ENCODE measurements at places on chromosomes 1 and 21.

DNA sequence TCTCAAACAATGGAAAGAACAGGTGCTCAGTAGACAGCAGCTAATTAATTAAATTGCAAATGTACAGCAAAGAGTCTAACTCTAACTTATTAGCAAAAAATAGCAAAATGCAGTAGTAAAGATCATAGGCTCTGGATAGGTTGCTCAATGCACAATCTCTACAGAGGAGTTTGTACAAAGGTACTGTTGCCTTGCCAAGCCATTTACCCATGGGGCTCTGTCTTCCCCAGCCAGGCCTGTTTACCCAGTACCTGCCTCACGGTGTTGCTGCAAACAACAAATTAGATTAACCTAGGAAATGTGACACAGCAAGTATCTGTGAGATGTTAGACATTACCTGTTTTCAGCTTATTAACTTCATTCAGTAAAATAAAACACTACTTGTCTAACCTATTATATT lies 222.0 kb downstream of the DENND1B start:
- no peak for DNase-seq

- DNase-seq = no peak
These were observed 158.2 kb upstream of the RUNX1 start for GRCh38 chr21:35207322-35207721.

DNA sequence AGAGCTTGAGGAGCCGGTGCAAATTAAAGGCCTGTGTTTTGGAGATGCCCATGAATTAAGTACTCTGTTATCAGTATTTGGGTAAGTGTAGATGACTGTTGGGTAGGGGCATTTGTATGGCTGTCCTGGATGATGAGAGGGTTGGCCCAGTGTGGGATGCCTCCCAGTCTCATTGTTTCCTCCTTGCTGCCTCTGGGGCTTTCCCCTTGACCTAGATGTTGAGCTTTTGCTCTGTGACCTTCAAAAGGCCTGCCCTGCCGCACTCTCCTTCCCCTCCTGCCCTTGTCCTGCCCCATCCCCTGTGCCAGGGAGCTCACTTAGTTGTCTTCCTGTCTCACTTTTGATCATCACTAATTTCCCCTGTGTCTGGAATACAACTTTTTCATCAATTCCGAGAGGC lies 10.0 kb downstream of the GALNT2 start:
- DNase-seq = no peak

- no peak for DNase-seq
These were observed 76.2 kb upstream of the TLR5 start for GRCh38 chr1:223219318-223219635.

DNA sequence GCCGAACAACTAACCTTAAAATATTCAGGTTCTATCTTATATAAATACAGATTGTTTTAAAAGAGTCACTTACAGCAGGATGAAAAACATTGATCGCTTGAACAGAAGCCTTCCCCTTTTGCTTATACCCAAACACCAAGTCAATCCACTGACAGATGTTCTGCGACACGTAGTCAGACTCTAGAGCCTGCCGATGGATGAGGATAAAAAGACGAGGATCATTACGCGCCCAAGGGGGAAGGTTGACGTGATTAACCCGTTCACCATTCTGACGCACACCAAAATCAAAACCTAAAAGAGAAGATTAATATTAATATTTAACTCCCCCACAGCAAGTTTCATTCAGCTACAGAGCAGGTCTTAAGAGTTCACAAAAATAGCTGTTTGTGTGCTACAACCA lies 59.4 kb upstream of the GNG4 start:
- no peak for DNase-seq

DNA sequence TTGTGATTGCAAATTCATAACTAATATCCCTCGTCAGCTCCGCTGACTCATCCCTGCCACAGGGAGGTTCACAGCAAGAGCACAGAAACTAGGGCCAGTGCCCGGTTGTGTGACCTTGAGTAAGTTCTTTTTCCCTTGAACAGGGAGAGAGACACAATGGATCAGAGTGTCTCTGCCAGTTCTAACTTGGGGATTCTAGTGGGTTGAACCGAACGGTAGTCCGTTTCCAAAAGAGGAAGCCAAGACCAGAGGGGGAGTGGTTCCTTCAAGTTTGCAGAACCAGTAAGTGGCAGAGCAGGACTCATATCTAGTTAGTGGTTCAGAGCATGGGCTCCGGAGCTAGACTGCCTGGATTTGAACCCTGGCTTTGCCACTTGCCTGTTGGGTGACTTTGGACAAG lies 4.9 kb upstream of the SHISA4 start:
- DNase-seq = peak; percentile 74

- no peak for DNase-seq
These were observed 73.2 kb downstream of the CD58 start for GRCh38 chr1:116497656-116498055.

DNA sequence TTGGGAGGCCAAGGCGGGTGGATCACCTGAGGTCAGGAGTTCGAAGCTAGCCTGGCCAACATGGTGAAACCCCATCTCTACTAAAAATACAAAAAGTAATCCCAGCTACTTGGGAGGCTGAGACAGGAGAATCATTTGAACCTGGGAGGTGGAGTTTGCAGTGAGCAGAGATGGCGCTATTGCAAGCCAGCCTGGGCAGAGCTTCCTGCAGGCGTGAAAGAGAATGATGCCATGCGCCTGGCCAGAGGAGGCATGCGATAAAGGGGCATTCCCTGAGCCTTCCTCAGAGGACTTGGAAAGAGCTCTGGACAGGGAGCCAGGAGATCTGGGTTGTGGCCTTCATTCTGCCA lies 3.2 kb downstream of the E2F2 start:
- DNase-seq = no peak

DNA sequence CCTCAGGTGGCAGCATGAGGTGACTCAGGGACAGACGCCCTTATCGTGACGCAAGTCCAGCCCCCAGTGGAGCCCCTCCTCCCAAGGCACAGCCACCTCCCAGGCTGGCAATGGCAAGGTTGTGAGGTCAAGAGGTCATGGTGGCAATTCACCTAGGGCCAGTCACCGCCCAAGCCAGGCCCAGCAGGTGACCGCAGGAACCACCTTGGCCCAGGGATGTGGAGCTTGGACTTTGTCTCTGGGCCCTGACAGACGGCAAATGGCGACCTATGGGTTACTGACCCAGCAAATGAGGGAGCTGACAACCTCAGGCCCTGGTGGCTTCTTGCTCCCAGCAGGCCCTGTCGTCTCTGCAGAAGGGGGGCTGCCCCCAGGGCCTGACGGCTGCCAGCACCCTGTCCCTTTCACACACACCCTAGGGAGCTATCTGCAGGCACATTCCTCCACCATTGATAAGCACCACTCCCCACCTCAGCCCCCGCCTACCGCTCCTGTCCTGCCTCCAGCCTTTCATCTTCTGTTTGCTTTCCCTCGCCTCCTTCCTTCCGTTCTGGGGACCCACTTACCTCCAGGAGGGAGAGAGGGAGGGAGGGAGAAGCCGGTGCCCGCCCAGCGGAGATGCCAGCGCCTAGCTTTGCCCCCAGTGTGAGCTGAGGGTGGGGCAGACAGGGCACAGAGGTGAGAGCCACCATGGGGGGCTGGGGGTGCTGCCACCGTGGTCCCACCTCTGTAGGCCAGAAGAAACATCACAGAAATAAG lies 12.1 kb downstream of the EPHA2 start:
- peak; percentile 85 for DNase-seq

DNA sequence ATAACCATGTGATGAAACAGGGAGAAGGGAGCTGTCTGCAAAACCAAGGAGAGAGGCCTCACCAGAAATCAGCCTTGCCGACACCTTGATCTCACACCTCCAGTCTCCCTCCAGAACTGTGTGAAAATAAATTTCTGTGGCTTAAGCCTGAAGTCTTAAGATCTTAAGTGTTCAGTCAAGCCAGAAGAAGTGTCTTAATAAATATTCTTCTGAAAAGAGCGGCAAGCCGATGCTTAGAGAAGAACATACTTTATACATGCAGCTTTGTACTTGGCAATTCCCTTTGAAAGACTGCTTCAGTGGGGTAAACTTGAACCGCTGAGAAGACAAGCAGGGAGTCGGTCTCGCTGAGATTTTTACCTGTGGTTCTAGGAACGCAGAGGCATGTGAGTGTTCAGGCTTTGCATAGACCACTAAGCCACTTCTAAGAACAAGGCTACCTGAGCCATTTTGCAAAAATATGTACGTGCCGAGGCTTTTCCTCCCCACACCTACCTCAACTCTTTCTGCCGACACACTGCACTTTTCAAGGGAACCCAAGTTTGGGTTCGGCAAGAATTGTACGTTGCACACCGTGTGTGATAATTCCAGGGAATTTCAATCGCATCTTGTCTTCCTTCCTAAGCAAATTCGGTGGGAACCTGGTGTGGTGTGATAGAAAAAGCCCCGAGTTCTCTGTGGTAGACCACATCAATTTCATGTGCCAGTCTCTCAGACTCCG lies 3.4 kb downstream of the RUNX1 start:
- no peak for DNase-seq

DNA sequence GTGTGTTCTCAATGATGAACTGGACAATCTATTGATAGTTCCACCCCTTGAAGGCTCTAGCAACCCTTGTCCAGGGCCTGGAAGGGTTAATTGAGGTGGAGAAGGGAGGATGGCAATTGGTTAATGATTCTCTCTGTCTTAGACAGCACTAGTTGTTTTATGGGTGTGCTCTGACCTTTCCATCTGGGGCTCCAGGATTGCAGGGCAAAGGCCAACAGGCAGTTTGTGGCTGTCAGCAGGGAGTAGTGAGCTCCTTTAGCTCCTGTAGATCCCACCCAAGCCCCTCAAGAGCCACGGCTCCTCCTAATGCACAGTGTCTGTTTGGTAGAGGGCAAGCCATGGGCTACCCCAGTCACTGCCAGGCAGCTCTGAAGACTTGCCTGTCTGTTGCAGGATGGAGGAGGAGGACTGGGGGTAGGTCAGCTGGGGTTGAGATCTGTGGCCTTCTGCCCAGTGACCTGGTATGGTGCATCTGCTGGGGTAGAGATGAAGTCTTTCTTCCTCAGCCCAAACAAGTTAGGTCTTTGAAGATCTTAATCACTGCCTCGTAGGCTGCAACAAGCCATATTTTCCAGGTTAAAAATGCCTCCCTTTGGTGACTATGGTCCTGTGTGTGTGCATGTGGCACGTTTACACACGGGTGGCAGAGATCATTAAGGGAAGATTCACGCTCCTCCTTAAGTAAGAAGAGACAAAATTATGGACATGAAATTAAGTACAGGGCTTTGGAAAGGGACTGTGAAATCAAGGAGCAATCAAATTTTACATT lies 7.7 kb downstream of the MROH7 start:
- DNase-seq = no peak

DNA sequence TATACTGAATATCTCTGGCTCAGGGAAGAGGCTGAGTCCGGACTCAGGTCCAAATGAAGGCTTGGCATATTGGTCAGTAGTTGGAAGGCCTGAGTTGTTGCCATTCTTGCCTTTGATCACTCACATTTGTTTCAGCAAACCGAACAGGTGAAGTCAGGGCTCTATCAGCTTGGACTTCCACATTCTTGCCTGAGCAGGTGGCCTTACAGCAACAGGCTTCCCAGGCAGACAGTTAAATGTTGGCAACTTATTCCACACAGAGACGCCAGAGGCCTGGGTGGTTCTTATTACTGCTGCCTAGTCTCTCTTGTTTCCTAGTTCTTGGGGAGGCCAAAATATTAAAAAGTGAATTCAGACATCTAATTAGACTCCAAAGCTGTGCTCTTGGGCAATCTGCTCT lies 36.6 kb downstream of the XCL2 start:
- no peak for DNase-seq

- peak; percentile 21 for DNase-seq
These were observed 219.1 kb upstream of the ZC3H12A start for GRCh38 chr1:37255136-37255795.

DNA sequence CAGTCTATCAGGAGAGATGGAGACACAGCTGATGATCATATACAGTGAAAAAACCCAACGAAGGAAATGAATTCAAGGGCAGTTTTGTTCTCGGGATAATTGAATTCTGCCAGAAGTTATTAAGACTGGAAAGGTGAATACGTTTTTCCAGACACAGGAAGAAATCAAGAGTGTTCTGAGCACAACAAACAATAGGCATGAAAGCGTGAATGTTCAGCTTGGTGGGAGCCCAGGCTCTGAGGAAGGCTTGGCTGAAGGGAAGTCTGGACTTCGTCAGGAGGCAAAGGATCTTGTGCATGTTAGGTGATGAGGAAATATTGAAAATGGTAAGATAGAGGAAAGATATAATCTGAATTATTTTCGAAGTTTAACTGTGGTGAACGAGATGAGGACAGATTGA lies 50.4 kb downstream of the CYYR1 start:
- no peak for DNase-seq

- DNase-seq = no peak
These were observed 7.4 kb downstream of the TFF1 start for GRCh38 chr21:42358937-42359336.

- DNase-seq = no peak
These were observed 511.9 kb upstream of the ZRANB2 start for GRCh38 chr1:71592646-71593274.

- no peak for DNase-seq
These were observed 222.7 kb downstream of the HMCN1 start for GRCh38 chr1:185956881-185957280.

GRCh38 chr1:217953922-217954321 lies 322.8 kb downstream of the SPATA17 start:
- DNase-seq = no peak

- DNase-seq = no peak
These were observed 32.0 kb upstream of the GBP6 start for GRCh38 chr1:89331890-89332289.

DNA sequence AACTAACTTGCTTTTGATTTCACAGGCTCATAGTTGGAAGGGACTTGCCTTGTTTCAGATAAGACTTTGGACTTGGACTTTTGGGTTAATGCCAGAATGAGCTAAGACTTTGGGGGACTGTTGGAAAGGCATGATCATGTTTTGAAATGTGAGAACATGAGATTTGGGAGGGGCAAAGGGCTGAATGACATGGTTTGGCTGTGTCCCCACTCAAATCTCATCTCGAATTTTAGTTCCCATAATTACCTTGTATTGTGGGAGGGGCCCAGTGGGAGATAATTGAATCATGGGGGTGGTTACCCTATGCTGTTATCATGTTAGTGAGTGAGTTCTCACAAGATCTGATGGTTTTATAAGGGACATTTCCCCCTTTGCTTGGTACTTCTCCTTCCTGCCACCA lies 222.1 kb downstream of the GRIK1 start:
- DNase-seq = no peak

- no peak for DNase-seq
These were observed 273.3 kb downstream of the DUSP10 start for GRCh38 chr1:221468546-221468945.

DNA sequence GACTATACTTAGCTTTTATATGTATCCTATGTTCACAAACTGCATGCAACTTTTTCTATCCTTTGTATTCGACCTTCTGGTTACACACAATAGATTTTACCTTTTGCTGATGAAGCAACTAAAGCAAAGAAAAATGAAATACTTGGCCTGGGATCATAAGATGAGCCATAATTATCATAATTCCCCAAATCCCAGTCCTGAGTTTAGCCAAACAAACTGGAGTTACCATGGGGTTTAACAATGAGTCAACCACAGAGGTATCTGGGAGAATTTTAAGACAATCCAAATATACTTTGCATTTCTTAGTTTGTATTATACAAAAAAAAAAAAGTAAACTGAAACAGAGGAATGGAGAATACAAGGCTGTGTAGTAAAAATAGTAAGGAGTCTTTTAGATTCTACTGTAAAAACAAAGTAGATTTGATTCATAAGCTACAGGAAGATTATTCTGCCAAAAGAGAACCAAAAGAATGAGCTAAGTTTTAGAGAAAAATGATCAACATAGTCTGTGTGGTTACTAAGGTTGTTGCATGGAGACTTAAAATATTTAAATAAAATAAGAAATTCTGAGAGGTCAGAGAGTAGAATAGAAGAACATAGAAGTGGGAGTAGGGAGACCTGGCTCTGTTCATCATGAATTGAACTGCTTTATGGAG lies 60.4 kb upstream of the GORAB start:
- no peak for DNase-seq

- no peak for DNase-seq
These were observed 17.0 kb downstream of the GPBP1L1 start for GRCh38 chr1:45669379-45669778.
